ENCODE measurements at places on chromosomes 4 and X.

- DNase-seq, result no peak
These were observed 247.9 kb upstream of the GALNTL6 start for GRCh38 chr4:171565130-171565788.

DNA sequence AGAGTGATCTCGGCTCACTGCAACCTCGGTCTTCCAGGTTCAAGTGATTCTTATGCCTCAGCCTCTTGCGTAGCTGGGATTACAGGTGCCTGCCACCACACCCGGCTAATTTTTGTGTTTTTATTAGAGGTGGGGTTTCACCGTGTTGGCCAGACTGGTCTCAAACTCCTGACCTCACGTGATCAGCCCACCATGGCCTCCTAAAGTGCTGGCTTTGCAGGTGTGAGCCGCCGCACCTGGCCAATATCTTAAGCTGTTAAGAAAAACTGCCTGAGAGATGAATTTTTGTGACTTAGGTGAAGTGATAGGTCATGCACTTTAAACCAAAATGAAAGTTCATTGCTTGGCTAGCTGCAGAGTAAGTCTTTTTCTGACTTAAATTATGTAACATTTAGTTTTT is 5.8 kb downstream of the KDM6A start:
- DNase-seq, result no peak

DNA sequence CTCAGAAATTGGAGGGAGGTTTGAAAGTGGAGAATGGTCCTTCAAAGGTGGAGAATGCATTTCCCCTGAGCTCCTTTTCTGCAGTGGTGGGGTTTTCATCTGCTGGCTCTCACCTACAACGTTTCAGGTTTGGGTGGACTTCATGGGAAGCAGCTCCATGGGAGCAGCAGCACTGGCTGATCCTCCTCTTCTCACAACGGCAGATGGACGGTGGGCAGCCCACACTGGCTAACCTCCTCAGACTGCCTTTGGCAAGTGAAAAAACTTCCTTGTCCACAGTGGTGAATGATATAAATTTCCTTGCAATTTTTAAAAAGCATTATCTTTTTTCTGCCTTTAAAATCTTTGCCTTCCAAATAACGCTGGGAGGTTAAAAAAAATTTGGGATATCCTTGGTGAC is 93.5 kb downstream of the ZNF827 start:
- no peak for DNase-seq

- DNase-seq, result no peak
These were observed 24.1 kb upstream of the STIM2 start for GRCh38 chr4:26836539-26836938.

GRCh38 chr4:111960241-111960667 is 185.0 kb upstream of the FAM241A start:
- no peak for DNase-seq

GRCh38 chr4:24853142-24853541 is 57.8 kb downstream of the SOD3 start:
- DNase-seq, result no peak

DNA sequence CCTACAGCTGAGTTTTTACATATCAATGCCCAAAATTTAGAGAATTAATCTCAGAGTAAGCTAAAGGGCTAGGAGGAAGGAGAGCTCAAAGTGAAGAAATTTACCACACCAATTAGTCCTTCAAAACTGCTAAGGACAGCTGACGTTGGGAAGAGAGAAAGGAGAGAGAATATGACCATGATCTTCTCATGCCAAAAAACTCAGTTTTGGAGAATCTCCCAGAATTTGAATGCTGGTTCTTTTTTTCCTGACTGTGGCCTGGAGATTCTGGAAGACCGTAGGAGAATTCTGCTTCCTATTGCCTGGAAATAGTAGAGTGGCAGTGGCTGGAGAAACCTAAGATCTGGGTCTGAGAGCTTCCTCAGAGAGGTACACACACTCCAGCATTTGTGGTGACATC is 834.4 kb upstream of the SLIT2 start:
- no peak for DNase-seq
